NCI-H2171 (cell line): ENCODE measurements at places on chromosomes 5 and 9.
A peak's percentile ranks its signal among the peaks of the same experiment; 100 is the strongest.

- DNase-seq, result no peak
Measured at GRCh38 chr5:115720888-115721287, 95.1 kb upstream of the TMED7 start.

DNA sequence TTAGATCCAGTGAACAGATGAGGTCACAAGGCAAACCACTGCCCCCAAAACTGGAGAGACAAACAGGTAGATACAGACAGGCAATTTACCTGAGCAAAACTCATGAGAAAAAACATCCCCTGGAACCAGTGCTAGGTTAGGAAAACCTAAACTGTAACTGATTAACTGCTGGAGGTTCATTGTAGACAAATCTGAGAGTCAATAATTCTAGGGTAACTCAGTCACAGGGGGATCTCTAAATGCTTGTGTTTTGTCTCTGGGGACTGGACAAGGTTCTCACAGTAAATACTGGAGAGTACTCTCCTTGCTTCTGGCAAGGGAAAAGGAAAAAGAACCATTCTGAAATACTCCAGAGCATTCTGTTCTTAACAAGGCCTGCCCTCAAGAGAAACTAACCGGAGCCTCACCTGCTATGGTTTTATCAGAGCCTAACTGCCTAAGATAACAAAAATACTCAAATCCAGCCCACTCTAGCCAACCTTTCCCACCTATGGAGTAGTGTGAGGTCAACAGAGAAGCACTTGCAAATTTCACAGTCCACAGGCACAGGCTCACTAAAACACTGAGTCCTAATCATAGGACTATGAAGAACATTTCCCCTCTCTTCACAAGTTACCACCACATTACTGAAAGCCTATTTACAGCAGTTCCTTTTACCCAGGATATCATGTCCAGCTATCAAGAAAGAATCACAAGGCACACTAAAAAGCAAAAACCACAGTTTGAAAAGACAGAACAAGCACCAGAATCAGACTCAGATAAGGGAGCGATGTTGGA is 139.9 kb upstream of the ACOT12 start:
- DNase-seq, result no peak

GRCh38 chr5:28576022-28576421 is 1537.6 kb upstream of the CDH9 start:
- no peak for DNase-seq

DNA sequence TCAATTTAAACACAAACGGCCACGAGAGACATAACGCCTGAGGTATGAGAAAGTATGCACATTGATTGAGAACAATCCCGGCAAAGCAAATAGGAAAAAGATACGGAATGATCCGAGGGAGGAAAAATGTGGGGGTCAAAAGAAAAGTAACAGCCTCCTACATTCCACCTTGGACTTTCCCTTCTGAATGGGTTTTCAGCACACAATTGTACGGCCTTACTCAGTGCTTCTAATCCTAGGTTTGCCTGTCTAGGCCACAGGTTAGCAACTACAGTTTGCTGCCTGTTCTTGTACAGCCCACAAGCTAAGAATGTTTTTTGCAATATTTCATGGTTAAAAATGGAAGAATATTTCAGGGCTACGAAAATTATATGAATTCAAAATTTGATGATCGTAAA is 46.2 kb upstream of the RNF20 start:
- no peak for DNase-seq

GRCh38 chr5:1723957-1724821 is 75.4 kb downstream of the MRPL36 start:
- no peak for DNase-seq

DNA sequence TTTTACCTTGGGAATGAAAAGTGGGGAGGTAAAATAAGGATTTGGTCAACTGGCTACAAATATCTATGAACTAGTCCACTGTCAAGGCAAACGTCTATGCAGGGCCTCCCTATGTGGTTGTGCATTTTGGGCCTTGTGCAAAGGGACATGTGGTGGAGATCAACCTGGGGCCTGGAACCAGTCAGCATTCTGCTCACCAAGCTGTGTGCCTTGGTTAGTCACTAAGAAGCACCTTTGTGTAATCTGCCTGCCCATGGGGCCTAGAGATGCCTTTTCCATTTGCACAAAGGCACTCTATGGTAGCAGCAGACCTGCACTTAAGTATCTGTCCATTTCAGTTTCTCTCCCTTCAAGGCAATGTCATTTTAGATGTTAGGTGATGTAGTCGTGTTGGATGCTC is 184.0 kb downstream of the GNAQ start:
- DNase-seq, result no peak

DNA sequence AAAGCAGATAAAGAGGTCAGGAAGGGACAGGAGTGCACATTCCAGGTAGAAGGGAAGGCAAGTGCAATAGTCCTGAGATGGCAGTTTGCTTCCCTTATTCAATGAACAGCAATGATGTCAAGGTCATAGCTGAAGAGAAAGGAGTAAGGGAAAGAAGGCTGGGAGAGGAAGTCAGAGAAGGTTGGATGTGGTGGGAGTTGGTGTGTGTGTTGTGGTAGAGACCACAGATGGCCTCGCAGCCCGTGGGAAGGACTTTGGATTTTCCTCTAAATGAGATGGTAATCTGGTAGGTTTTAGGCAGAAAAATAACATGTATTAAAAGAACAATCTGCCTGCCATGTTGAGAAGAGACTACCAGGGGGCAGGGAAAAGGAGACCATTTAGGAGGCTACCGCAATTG is 25.1 kb upstream of the LPAR1 start:
- DNase-seq, result no peak

DNA sequence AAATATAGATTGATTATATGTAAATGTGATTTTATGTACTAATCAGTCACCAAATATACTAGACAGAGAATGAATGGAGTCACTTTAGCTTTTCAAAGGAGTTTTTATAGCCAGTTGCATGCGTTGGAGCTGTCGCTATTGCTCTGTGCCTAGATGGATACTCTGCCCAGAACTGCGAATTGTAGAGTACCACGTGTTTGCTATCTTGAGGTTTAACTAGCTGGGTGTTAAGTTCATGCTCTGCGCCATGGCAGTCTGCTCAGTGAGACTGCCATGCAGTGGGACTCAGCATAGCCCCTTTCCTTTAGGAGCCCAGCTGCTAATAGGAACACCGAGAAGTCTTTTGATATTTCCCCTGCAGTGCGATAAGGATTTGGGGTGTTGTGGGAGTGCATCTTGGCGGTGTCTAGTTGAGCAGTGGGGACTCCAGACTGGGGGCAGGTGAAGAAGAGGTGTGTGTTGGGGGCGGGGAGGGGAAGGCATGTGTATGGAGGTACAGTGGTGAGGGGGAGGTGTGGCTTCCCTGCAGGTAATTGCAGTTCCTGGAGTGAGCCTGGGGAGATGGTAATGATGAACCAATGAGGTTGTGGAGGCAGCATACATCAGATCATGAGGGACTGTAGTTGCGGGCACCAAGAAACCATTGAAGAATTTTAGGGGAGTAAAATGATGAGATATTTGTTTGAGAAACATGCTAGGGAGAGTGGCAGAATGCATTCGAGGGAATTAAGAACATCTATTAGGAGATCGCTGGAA is 118.9 kb downstream of the TRIO start:
- no peak for DNase-seq

DNA sequence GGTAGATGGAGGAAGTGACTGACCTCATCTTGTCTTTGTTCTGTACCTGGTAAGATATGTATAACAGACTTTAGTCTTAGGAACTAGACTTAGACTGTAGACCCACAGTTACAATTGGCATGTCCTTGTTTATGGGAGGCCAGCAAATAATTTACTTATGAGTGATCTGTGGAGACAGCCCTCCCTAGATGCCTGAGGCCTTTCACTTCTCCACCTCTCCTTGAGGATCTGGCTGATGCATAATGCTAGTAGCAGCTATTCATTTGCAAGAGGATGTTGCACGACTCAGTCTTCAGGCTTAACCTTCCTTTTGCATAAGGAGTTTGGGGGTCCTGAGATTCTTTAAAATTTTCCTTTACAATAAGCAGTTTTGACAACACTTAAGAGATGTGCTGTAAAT is 100.7 kb downstream of the YTHDC2 start:
- DNase-seq, result no peak

- DNase-seq, result no peak
Measured at GRCh38 chr9:127170652-127171051, 48.2 kb upstream of the ANGPTL2 start.

DNA sequence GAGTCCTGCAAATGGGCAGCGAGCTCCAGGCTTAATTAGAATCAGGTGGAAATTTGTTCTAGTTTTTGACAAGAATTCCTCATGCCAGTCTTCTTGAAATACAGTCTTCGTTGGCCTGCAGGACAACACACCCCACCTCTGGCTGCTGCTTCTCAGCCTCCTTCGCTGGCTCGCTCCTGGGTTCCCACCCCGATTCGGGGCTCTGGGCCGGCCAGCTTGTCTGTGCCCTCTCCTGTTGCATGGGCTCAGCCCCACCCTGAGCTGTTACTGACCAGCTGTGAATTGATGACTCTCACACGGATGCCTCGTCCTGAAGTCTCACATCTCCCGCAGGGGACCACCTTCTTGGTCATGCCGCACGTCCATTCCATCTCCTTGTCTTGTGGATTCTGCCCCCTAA is 21.0 kb downstream of the PSD2 start:
- no peak for DNase-seq

DNA sequence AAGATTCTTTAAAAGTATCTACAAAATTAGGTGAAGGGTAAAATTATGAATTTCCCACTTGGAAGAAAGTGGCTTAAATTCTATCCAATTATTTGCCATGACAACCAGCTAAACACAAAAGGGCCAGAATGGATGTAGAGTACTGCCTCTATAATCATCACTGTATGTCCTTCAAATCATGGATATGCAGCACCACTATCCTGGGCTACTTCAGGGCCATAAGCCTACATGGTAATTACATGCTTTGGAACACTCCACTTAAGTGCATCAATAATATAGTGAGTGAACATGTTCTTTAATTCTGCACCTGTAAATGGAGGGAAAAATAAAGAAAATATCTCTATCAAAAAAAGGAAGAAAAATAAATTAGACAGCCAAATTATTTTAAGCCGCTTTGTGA is 575.2 kb downstream of the ISL1 start:
- DNase-seq, result no peak

DNA sequence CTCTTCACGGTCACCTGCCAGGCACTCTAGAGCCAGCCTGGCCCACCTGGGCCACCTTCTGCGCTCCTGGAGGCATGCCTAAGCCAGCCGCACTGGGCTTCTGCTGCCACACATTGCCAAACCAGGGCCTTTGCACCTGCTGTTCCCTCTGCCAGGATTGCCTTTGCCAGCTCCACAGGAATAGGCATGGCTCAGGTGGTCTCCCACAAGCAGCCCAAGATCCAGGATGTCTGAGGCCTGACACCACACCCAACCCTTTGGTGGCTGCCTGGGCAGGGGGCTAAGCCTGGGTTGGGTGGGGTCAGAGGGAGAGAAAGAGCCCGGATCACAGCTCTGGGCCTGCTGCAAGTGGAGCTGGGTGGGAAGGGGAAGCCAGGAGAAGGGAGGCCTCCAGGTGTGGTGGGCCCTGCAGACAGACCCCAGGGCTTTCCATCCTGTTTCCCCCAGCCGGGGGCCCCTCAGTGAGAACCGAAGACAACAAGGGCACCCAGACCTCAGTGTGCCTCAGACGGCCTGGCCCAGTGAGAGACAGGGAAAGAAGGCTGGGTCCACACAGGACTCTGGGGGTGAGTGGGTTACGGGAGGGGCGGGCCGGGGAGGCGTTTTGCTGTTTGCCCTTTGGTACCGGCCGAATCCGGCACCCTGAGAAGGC is 672 bp upstream of the SUSD3 start:
- DNase-seq, result no peak

- no peak for DNase-seq
Measured at GRCh38 chr5:1673042-1673677, 126.5 kb downstream of the MRPL36 start.

DNA sequence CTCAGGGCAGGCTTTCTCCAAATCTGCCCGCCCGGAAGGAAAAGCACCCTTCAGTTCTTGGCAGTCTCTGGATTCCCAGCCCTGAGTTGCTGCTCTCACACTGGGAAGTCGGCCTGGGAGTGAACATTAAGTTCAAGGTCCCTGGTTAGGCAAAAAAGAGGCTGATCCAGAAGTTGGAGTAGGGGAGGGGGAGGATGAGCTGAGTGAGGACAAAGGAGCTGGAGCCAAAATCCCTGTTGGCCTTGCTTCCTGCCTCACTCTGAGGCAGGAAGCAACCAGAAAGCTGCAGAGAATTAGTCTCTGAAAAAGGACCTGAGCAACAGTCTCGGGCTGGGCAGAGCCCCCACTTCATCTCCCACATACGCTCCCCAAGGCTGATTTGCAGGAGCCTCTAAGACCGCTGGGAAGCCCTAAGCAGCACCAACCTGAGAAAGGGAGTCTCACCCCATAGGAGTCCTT is 15.0 kb upstream of the RPS14 start:
- DNase-seq, result peak; percentile 20

DNA sequence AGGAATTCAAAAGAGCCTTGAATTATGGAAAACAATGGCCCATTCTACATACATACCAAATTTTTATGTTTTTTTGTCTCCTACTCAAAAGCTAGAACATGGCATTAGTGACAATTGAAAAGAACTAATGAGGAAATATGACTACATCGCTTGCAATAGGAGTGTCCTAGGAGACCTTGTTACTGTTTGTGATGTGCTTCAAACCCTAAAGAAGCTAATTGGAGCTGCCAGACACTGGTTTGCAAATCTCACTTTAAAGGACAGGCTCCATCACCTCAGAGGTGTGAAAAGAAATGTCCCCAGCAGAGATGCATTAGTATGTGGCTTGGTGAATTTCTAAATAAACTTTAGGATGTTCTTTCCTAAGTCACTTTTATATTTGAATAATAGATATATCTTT is 354.2 kb upstream of the EFNA5 start:
- no peak for DNase-seq

GRCh38 chr9:80076162-80076561 is 504.4 kb downstream of the TLE4 start:
- DNase-seq, result no peak

GRCh38 chr9:4489919-4490704 is at the start of gene SLC1A1:
TSS of gene SLC1A1 (plus strand) at chr9:4490468. CDS start at chr9:4490680, 212 bp downstream.
- DNase-seq, result peak; percentile 73

DNA sequence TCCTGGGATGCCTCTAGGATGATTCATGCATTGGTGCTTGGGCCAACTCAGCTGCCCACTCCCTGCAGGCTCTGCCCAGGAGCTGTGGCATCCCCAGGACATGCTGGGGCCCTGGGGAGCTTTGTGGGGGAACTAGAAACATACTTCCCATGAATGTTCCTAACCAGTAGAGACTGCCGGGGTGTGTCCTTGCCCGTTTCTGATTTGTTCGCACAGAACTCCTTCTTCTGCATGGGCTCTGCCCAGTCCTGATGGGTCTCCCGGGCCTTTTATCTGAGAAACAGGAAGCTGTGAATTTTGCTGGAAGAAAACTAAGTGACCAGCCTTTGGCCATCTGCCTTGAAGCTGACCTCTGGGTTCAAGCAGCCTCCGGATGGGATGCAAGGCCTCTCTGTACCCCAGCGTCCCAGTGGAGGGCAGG is 71.6 kb upstream of the RNU6ATAC start:
- no peak for DNase-seq

GRCh38 chr5:81767938-81768337 is 17.0 kb upstream of the SSBP2 start:
- DNase-seq, result no peak

DNA sequence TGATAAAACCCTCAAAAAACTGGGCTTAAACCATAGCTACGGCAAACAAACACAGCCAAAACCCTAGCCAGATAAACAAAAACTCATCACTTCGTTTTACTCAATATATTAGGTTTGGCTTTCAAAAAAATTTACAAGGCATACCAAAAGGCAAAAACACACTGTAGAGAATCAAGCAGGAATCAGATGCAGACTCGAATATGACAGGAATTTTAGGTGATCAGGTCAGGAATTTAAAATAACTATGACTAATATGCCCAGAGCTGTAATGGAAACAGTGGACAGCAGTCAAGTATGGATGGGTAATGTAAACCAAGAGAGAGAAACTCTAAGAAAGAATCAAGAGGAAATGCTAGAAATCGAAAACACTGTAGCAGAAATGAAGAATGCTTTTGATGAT is 26.5 kb upstream of the DOCK2 start:
- no peak for DNase-seq
